ENCODE measurements at places on chromosomes 4 and X.

DNA sequence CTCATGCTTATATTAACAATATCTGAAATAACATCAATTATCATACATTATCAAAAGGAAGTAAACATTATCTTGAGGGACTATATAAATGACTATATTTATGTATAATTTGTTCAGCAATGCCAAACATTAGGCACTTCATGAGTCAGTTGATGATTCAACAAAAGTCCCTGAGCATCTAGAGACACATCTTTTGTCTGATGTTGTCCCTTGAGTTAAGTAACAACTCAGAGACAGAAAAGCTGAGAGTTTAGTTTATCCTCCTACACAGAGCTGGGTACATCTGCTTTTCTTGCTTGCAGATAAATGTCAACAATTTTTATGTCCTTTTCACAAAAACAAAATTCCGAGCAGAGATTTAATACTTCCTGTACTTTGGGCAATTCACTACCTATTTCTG, 311.1 kb downstream of the INPP4B start:
- no peak for DNase-seq

GRCh38 chrX:99795495-99795894, 614.6 kb downstream of the PCDH19 start:
- DNase-seq, result no peak

DNA sequence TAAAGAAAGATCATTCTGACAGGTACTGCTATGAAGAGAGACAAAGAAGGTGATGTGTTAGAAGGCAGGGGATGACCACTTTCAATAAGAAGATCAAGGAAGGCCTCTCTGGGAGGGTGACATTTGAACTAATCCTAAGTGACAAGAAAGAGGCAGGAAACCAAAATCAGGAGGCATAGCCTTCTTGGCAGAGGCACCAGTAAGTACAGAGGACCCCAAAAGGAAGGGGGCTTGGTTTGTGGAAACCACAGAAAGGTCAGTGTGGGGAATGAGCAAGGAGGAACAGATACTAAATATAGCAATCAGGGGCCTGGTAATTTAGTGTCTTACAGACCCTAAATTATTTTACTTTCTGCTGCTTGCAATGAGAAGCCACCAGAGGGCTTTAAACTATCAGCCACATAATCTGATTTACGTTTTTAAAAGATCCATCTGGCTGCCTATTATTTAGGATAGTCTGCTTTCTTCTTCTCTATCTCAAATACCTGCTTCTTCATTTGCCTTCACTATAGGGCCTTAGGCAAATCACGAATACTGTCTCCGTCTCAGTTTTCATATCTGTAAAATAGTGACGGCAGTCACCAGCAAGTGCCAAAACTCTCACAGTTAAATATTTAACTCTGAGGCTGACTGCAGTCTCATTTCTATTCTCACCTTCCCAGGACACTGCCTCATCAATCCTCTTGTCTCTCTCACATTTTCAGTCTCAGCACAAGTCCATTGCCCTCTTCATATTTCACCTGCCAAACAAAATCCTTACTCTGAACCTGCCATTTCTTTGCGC, 16.7 kb downstream of the NR3C2 start:
- DNase-seq, result no peak

GRCh38 chr4:94743838-94744237, 13.9 kb upstream of the BMPR1B start:
- DNase-seq, result no peak

- no peak for DNase-seq
Measured at GRCh38 chr4:3530051-3530450, 2.2 kb downstream of the LRPAP1 start.

GRCh38 chrX:6440648-6441047, 94.3 kb downstream of the VCX3A start:
- no peak for DNase-seq

GRCh38 chrX:54049801-54050200, 5.5 kb upstream of the PHF8 start:
- no peak for DNase-seq

DNA sequence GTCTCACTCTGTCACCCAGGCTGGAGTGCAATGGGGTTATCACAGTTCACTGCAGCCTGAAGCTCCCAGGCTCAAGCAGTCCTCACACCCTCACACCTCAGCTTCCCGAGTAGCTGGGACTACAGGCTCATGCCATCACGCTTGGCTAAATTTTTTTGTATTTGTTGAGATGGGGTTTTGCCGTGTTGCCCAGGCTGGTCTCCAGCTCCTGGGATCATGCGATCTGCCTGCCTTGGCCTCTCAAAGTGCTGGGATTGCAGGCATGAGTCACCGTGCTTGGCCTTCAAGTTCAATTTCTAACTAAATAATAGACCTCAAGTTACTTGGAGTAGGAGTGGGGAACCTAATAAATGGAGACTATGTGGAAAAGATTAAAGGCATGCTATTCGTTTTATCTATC, 48.9 kb downstream of the MND1 start:
- peak; percentile 21 for DNase-seq

DNA sequence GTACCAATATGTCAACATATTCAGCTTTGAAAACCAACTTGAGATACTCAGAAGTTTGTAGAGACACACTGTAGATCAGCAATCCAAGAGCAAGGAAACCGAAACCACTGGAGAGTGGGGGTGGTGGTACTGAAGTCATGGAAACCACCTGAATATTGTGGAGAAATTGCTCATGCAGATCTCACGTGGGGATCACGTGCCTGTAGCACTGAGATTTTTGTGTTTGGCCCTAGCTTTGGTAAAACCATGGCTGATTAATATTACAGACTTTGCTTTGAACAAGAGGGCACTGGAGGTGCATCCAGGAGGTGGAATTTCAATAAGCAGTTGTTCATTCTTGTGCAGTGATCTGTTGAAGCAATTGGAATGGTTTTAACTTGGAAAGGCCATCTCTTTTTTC, 47.2 kb downstream of the GBA3 start:
- no peak for DNase-seq

DNA sequence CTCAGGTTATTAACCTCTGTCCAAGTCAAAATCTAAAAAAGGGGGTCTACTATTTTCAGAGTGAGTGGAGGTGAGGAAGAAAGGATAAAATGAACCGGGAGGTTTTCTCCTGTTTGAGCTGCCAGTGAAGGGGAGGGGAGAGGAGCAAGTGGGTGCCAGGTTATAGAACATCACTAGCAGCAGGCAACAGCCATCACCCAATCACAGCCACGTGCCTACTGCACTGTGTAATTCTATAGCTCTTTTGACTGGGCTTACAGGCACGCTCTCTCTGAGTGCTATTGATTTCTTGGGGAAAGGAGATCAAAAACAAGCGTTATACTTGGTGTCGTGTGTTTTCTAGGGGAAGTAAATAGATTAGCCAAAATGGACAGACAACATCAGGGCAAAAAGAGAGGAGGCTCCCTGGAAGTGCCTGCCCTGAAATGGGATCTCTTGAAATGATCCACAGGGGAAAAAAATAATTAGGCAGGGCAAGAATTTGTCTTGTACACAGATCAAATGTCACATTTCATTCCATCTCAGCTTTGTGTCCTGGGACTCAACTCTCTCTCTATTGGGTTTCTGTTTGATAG, 300.5 kb upstream of the LCORL start:
- DNase-seq, result no peak

GRCh38 chrX:12961196-12961718, 13.7 kb upstream of the TMSB4X start:
- DNase-seq, result no peak

All from brain pericyte (primary cell).